ENCODE measurements at places on chromosomes 4 and X. TPM values are rescaled to one million over a fixed set of nuclear protein-coding genes. Genes with fewer than 3 reads are reported as not detected.

The UCP1 gene
- total RNA-seq: not detected

The CYTL1 gene
- not detected for total RNA-seq

The TEX13D gene
- total RNA-seq: not detected

The RHOXF1 gene
- not detected for total RNA-seq

The CSAG1 gene
- 0.54 TPM for total RNA-seq

The ARR3 gene
- total RNA-seq: not detected

The FAM9B gene
- total RNA-seq: not detected

The NKX3-2 gene
- total RNA-seq: 0.09 TPM

The CXCL11 gene
- 0.18 TPM for total RNA-seq

The AMTN gene
- total RNA-seq: not detected

The ZNF711 gene
- 0.78 TPM for total RNA-seq

The IL1RAPL1 gene
- 0.04 TPM for total RNA-seq

The TEX13C gene
- not detected for total RNA-seq
